HepG2 (cell line): ENCODE measurements at places on chromosomes 3 and 15. TPM values are rescaled to one million over a fixed set of nuclear protein-coding genes. Genes with fewer than 3 reads are reported as not detected.

Gene PLA2G4B
- total RNA-seq, result 0.55 and 5.1 TPM in 2 replicates

DNA sequence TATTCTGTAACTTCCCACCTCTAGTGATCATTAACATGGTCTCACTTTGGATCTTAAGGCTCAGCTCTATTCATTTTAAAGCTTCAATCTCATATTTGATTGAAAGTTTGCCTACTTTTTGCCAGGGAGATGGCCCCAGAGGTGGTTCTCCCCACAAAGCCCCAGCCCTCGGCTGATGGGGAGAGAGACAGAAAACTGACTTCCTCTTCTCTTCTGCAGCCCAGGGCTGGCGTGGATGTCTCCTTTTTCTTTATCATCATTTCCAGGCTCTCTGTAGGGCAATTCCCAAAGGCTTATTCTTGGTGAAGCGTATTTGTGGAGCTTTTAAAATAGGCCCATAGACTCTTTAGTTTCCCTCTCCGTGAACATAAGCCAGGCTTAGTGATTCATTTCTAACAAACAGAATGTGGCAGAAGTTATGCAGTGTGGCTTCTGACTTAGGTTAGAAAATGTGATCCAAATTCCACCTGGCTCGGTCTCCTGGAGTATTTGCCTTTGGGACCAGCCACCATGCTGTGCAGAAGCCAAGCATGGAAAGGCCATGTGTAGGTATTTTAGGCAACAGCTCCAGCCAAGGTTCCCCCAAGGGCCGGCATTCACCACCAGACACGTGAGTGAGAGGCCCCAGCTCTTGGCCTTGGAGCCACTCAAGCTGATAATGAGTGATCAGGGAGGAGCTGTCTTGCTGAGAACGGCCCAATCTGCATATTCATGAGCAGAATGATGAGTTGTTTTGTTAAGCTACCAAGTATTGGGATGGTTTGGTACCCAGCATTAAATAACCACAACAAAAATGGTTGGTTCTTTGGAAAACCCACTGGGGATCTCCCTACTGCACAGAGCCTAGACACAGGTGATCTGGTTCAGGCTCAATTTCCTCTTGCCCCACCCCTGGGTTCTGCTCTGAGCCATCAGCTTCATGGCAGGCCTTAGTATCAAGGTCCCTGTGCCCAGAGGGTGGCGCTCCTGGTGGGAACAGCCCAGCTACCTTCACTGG is 353.2 kb upstream of the PROK2 start:
- H3K36me3 ChIP-seq, result no peaks in the 10 kb centered on the region
- no peak overlapping the region for H3K4me3 ChIP-seq
- peaks cover 9% of the 10 kb centered on the region; the same call in 1 of the 3 replicates for H3K27me3 ChIP-seq
- no peak overlapping the region for H3K27ac ChIP-seq
- no peak for DNase-seq
- peaks cover 12% of the 10 kb centered on the region for H3K4me1 ChIP-seq

Gene RPUSD3
- total RNA-seq, result 30.3 and 32.1 TPM in 2 replicates

Gene CIDEC
- 2.5 and 2.8 TPM in 2 replicates for total RNA-seq

DNA sequence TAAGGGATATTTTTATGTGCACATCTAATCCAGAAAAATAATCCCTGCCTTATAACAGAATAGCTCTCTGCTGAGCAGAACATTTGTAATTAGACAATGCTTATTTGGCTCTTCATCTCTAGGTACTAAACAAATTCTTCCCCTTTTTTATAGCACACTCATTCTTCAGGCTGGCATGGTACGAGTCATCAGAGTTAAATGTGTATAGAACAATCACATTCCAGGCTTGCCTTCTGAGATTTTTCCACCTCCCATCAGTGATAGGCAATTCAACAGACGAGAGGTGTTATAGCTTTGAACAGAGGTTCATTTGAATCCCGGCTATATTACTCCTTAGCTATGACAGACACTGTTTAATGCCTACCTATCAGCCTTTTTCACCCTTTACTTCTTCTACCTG is 21.4 kb upstream of the SPPL2A start:
- H3K4me3 ChIP-seq, result no peak overlapping the region
- H3K4me1 ChIP-seq, result peaks cover 5% of the 10 kb centered on the region; the same call in 1 of the 2 replicates
- H3K27me3 ChIP-seq, result no peaks in the 10 kb centered on the region
- no peak overlapping the region for H3K27ac ChIP-seq
- no peak for DNase-seq

- 0 out of 3 replicates have a peak, but pooled peaks cover 2% of the 10 kb centered on the region for H3K27me3 ChIP-seq
- H3K27ac ChIP-seq, result no peak overlapping the region
- no peaks in the 10 kb centered on the region for H3K4me1 ChIP-seq
- DNase-seq, result no peak
- no peaks in the 10 kb centered on the region for H3K36me3 ChIP-seq
These were observed 39.6 kb upstream of the LAMP3 start for GRCh38 chr3:183202004-183202722.

GRCh38 chr3:171396048-171396447 is 64.2 kb downstream of the TNIK start:
- no peaks in the 10 kb centered on the region for H3K27me3 ChIP-seq
- DNase-seq, result peak; percentile 3
- no peak overlapping the region for H3K27ac ChIP-seq
- no peaks in the 10 kb centered on the region for H3K36me3 ChIP-seq
- 0 out of 2 replicates have a peak, but pooled peaks cover 7% of the 10 kb centered on the region for H3K4me1 ChIP-seq

DNA sequence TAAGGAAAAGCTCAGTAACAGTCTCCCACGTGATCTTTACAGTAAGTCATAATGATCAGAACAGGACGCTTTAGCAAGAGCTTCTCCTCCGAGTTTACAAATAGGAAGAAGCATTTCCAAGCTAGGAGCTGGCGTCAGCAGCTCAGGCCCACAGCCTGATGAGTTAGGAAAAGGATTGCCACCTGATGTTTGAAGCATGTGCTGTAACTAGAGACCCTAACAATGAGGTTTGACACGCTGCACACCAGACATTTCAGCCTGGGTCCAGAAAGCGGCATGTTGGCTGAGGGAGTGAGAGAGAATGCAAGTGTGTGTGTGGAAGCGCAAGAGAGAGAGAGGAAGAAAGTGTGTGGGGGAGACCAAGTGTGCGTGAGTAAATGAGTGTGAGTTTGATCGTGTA is 47.3 kb downstream of the TLE3 start:
- no peak overlapping the region for H3K27ac ChIP-seq
- peaks cover 25% of the 10 kb centered on the region for H3K36me3 ChIP-seq
- H3K4me3 ChIP-seq, result no peak overlapping the region

- peaks cover 32% of the 10 kb centered on the region for H3K36me3 ChIP-seq
- H3K27ac ChIP-seq, result no peak overlapping the region
- DNase-seq, result no peak
- H3K27me3 ChIP-seq, result no peaks in the 10 kb centered on the region
- no peak overlapping the region for H3K4me3 ChIP-seq
- H3K4me1 ChIP-seq, result peaks cover 3% of the 10 kb centered on the region
These were observed 11.5 kb downstream of the HGD start for GRCh38 chr3:120670576-120670975.

- H3K4me3 ChIP-seq, result no peak overlapping the region
- no peak for DNase-seq
- no peaks in the 10 kb centered on the region for H3K4me1 ChIP-seq
- no peak overlapping the region for H3K27ac ChIP-seq
- H3K36me3 ChIP-seq, result no peaks in the 10 kb centered on the region
- H3K27me3 ChIP-seq, result no peaks in the 10 kb centered on the region
These were observed 861.7 kb upstream of the NR2F2 start for GRCh38 chr15:95468820-95469219.

DNA sequence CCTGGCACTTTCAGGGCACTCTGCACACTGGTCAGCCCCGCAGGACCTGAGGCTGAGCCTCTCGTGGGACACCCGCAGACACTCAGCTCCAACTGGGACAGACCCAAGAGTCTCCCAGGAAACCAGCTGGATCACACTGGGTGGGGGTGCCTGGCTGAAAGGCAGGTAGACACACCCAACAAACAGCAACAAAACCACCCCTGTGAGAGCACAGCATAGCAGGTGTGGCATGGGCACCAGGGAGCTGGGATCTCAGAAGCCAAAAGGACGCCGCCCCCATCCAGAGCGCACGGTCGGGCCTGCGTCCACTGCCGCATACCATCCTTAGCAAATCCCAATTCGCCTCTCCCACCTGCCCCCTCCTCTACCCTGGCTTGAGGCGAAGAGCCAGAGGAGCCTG is 154.2 kb upstream of the LINGO1 start:
- no peaks in the 10 kb centered on the region; the same call in 1 of the 2 replicates for H3K27me3 ChIP-seq
- H3K4me1 ChIP-seq, result no peaks in the 10 kb centered on the region
- H3K36me3 ChIP-seq, result no peaks in the 10 kb centered on the region

DNA sequence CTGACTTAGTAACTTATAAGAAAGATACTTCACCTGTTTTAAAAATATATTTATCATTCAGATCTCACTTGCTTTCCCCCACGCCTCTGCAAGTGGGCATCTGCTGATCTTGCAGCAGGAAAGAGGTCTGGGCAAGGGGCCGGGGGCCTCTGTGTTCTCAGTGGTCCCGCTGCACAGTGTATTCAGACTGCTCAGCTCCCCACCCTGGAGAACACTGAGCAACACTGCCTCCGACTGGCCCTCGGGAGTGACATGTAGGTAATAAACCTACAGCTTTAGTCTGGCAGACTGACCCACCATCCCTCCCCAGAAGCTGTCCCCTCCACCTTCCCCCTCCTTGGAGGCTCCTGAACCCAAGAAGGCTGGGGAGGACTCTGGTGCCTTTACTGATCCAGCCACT is 43.8 kb downstream of the GABRB3 start:
- H3K27ac ChIP-seq, result no peak overlapping the region
- no peaks in the 10 kb centered on the region for H3K4me1 ChIP-seq
- no peak for DNase-seq

DNA sequence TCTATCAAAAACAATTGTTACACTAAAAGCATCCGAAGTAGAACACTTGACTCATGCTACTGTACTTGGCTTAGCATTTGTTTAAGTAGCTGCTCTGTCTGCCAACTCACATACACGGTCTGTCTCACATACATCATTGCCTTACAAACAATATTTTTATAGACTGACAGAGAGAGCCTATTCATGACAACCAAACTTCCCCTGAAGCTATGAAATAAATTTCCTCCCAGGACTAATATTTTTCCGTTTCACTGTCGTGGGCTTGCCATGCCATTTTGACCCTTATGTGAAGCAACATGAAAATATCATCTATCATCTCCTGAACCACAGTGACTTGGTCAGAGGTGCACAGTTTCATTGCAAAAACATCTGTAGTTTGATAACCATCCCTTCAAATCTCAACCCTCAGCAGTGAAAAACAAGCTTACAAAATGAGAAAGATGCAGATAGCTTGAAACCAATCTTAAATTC is 66.5 kb upstream of the PYGO1 start:
- H3K27ac ChIP-seq, result no peak overlapping the region
- H3K36me3 ChIP-seq, result no peaks in the 10 kb centered on the region
- H3K4me1 ChIP-seq, result no peaks in the 10 kb centered on the region
- DNase-seq, result no peak

GRCh38 chr3:27423463-27423862 is 54.3 kb upstream of the NEK10 start:
- DNase-seq, result no peak
- no peak overlapping the region for H3K27ac ChIP-seq
- H3K4me3 ChIP-seq, result no peak overlapping the region
- H3K27me3 ChIP-seq, result no peaks in the 10 kb centered on the region

Gene CCDC13
- total RNA-seq, result 0.22 TPM in 1 of 2 replicates, not detected in the other

Gene CYP11A1
- 0.66 and 0.86 TPM in 2 replicates for total RNA-seq

Gene ASB14
- not detected in 2 replicates for total RNA-seq

DNA sequence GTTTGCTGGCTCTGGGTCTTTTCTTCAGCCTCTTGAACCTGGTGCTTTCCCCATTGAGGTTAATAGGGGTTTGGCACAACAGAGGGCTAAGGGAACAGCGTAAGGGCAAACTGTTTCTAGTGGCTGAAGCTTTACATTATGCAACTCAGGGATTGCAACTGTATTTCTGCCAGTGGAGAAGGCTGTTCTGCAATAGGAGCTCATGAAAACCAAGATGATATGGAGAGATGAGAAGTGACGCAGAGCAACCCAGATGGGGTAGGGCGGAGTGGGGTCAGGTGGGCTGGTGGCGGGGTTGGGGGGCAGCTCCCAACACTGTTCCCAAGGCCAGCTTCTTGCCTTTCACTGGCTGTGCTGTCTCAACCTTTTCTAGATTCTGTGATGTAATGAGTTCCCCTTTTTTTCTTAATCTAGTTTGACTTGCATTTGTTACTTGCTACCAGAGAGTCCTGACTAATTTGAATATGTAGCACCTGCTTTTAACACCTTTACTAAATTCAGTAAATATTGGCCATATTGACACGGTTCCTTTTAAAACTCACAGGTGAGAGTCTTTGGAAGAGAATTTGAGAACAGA is 7.2 kb downstream of the GXYLT2 start:
- DNase-seq, result no peak
- H3K4me1 ChIP-seq, result peaks cover 33% of the 10 kb centered on the region
- no peaks in the 10 kb centered on the region for H3K36me3 ChIP-seq
- no peaks in the 10 kb centered on the region for H3K27me3 ChIP-seq

Gene ACVR2B
- total RNA-seq, result 10.0 and 11.3 TPM in 2 replicates

DNA sequence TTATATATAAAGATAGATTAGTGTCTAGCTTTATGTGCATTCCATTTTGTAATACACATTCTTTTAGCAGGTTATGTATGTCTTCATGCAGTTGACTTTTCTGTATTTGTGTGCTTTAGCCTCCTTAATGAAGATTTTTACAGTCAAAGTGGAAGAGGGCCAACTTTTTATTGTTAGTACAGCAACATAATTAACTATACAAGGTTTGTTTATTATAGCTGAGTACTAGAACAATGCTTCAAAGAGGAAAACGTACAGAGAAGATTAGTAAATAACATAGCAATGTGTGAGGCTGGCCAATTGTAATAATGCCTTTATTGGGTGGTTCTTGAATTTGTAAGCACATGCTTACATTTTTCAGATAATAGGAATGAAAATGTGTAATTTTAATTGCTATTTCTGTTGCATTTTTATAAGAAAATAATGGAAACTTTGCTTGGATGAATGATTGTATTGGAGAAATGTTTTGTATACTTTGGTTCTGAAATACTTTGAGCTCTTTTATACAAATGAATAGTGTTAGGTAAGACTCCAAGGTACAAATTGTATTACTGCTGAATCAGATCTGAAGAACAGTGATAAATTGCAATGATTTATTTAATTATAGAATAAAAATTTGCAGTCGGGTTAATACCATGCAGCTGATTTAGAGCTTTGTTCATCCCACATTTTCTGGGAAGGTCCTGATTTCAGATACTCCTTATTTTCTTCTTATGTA is 41.4 kb downstream of the UBE2E2 start:
- H3K27ac ChIP-seq, result no peak overlapping the region
- DNase-seq, result no peak
- H3K4me1 ChIP-seq, result no peaks in the 10 kb centered on the region
- no peaks in the 10 kb centered on the region for H3K36me3 ChIP-seq
- H3K4me3 ChIP-seq, result no peak overlapping the region

DNA sequence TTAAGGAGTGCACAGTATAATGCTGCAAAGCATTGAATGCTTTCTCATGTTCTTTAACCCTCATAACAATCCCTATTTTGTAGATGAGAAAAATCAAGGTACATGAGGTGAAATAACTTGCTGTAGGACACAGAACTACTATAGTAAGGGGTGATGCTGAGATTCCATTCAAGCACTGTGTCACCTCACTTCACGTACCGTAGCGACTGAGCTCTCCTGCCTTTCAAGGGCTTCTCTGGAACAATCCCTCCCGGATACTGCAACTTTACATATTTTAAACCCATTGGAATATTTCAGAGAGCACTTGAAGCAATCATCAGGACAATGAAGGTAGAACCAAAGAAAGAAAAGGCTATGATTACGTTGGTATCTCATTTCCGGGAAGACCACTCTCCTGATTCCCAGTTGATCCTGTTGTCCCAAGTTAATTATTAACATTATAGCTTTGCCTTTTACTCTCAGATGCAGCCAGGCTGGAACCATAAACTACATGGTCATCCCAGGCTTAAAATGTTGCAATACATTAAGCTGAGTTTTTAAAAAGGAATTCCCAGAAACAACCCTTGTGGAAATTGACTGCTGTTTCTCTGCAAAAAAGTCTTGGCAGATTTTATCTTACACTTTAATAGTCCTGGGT is 252.2 kb upstream of the IGF1R start:
- no peaks in the 10 kb centered on the region for H3K36me3 ChIP-seq
- H3K4me3 ChIP-seq, result no peak overlapping the region
- DNase-seq, result peak; percentile 52
